ENCODE measurements at places on chromosomes 3 and 15.

GRCh38 chr15:69798481-69799250 lies 299.1 kb downstream of the TLE3 start:
- DNase-seq, result no peak

- DNase-seq, result no peak
Observed at GRCh38 chr3:146196789-146197188, 35.8 kb upstream of the PLOD2 start.

DNA sequence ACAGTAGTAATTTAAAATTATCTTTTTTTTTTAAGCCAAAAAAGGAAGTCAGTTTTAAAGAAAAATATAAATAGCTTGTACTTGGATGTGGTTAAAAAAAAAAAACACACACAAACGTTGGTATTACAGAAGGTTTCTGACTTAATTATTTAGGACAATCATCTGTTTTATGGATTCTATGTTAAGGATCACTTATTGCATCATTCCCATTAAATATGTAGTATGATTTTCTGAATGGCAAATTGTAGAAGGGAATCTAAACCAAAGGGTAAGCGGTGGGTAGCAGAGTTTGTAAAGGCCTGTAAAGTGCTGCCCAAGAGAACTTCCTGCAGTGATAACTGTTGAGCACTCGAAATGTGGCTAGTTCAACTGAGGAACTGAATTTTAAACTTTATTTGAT lies 8.0 kb downstream of the SENP2 start:
- no peak for DNase-seq

- DNase-seq, result no peak
Observed at GRCh38 chr3:99471353-99472323, 166.8 kb upstream of the COL8A1 start.

GRCh38 chr3:59774634-59775033 lies 724.8 kb upstream of the CFAP20DC start:
- no peak for DNase-seq

- no peak for DNase-seq
Observed at GRCh38 chr3:183360971-183361624, 67.3 kb downstream of the MCF2L2 start.
